ENCODE measurements at places on chromosomes 13 and 19. TPM values are rescaled to one million over a fixed set of nuclear protein-coding genes. Genes with fewer than 3 reads are reported as not detected.

WDR87 gene
- total RNA-seq, result not detected

GRCh38 chr19:41384351-41384750, 8.0 kb downstream of the TMEM91 start:
- no peak for DNase-seq

DNA sequence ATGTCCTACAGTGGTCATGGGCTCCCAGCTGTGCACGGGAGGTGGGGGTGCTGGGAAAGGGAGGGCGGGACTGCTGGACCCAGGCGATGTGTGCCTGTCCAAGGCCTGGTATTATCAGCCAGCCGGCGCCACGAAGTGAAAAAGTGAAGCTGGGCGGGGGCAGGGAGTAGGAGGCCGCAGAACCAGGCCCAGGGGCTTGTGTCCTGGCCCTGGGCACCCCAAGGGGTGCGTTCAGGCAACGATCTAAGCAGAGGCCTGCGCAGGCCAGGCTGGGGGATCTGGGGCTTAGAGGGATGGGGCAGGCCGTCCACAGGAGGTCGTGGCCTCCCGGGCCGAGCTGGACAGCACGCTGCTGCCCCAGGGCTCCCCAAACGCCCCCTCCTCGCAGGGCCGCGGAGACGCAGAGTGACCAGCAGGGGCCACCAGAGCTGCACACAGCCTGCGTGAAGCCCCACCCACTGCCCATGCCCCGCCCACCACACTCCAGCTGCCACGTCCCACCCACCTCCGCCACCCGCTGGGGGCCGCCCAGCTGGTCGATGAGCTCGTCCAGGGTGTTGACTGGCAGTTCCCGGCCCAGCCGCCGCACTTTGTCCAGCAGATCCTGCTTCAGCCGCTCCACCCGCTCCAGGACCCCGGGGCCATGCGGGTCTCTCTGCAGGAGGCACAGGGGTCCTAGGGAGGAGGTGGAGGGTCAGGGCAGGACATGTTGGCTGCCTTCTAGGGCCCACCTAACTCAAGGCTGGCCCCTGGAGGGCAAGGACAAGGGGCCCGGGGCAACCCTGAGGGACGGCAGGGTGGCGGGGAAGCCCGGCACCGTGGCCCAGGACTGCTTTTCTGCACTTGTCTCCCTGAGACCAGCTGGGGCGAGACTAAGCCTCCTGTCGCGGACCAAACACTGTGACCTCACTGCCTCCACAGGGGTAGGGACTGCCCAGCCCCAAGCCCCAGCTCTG, 9.5 kb downstream of the GPX4 start:
- peak; percentile 100 for DNase-seq

DNA sequence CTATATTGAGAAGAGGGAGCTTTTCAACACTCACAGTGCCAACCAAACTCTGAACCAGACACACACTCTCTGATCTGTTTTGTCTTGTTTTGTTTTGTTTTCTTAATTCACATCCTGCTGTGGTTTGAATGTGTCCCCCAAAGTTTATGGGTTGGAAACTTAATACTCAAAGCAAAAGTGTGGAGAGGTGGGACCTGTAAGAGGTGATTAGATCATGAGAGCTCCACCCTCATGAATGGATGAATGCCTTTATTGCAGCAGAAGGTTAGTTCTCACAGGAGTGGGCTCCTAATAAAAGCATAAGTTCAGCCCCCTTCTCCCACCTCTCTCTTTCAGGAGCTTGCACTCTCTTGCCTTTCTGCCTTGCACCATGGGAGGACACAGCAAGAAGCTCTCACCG, 957.1 kb downstream of the PCDH9 start:
- no peak for DNase-seq

DNA sequence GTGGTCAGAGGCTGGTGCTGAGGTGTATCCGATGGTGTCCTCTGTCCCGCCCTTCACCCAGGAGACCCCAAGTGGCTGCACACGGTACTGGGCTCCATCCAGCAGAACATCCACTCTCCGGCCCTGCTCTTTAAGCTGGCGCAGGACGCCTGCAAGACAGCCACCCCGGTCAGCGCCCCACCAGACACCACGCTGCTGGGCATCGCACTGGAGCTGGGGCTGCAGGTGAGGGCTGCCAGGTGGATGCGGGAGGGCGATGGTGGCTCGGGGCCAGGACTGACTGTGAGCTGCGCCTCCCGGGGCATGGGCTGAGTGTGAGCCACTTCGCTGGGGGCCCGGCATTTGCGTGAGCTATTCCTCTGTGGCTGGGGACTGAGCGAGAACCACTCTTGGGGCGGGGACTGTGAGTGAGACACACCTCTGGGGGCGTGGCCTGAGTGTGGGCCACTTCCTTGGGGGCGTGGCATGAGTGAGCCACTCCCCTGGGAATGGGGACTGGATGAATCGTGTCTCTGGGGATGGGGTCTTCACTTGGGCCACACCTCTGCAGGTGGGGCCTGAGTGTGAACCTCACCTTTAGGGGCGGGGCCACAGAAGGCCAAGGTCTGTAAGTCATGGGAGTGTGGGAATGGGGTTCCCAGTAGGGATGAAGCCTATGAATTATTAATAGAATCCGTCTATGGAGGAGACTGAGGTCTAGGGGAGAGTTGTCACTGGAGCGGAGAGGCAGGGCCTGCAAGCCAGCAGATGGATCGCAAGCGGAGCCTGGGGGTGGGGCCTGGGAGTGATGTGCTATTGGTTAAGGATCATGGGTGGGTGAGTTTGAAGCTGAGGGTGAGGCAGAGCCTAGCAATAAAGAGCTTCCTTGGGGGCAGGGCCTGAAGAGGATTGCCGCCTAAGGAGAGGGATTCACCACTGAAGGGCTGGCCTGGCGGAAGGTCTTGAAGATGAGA, 30.5 kb downstream of the ZSWIM4 start:
- peak; percentile 62 for DNase-seq

DNA sequence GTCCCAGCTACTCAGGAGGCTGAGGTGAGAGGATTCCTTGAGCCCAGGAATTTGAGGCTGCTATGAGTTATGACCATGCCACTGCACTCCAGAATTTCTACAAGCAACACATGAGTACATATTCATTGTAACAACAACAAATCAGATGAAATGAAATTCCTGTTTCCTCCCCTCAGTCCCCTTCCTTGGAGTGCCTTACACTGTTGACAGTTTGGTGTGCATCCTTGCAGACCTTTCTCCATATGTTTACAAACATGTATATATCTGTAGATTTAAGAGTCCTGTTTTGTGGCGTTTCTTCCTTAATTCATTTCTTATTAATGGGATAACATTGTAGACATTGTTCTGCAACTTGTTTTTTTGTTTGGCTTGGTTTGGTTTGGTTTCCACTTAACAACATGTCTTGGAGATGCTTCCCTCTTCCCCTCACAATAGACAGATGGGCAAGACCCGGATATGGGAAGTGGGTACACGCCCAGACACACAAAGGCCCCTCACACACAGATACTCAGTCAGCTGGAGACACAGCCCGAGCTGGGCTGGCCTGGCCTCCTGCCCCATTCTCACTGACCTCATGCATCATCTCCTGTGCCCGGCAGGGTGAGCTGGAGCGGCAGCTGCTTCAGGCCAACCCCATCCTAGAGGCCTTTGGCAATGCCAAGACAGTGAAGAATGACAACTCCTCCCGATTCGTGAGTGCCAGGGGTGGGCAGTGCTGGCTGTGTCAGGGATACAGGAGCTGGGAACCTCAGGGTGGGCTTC, 21.7 kb downstream of the MYH14 start:
- peak; percentile 17 for DNase-seq
